ENCODE measurements at places on chromosomes 3 and 15. TPM values are rescaled to one million over a fixed set of nuclear protein-coding genes. Genes with fewer than 3 reads are reported as not detected.
A peak's percentile ranks its signal among the peaks of the same experiment; 100 is the strongest.

DNA sequence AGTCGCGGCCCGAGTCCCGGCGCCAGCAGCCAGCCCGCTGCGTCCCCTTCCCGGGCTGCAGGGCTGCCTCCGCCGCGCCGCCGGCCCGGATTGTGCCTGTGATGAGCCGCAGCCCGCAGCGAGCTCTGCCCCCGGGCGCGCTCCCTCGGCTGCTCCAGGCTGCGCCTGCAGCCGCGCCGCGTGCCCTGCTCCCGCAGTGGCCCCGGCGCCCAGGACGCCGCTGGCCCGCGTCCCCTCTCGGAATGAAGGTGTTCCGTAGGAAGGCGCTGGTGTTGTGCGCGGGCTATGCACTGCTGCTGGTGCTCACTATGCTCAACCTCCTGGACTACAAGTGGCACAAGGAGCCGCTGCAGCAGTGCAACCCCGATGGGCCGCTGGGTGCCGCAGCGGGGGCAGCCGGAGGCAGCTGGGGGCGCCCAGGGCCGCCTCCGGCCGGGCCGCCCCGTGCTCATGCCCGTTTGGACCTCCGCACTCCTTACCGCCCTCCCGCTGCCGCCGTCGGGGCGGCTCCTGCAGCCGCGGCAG is 1.2 kb downstream of the CHST2 start:
- peak; percentile 65 for DNase-seq
- no peak overlapping the region for H3K27ac ChIP-seq
- peaks cover 30% of the 10 kb centered on the region for H3K4me1 ChIP-seq
- H3K36me3 ChIP-seq = no peaks in the 10 kb centered on the region
- H3K4me3 ChIP-seq = no peak overlapping the region

- H3K4me1 ChIP-seq = no peaks in the 10 kb centered on the region
These were observed 412.5 kb downstream of the SOX2 start for GRCh38 chr3:182124187-182124586.

DNA sequence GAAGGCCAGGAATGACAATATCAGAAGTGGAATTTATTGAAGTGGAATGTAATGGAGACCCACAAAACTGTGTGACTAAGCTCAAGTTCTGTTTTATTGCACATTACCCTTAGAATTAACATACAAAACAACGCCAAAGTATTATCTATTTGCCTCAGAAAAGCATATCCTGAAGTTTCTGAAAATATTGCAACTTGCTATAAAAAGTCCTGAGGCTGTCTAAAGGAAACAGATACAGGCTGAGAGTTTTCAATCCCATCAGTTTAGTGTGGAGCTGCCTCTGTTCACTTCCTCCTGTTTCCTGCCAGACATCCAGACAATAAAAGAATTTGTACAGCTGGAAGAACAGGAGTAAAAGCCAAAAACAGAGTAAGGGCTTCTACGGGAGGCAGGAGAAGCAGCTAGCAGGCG is 108.8 kb downstream of the FBN1 start:
- H3K4me1 ChIP-seq = no peaks in the 10 kb centered on the region
- DNase-seq = no peak
- H3K27me3 ChIP-seq = no peaks in the 10 kb centered on the region
- no peak overlapping the region for H3K27ac ChIP-seq
- no peaks in the 10 kb centered on the region for H3K36me3 ChIP-seq

- no peaks in the 10 kb centered on the region for H3K36me3 ChIP-seq
- H3K27ac ChIP-seq = no peak overlapping the region
- no peak overlapping the region for H3K4me3 ChIP-seq
- no peak for DNase-seq
- no peaks in the 10 kb centered on the region for H3K4me1 ChIP-seq
- H3K27me3 ChIP-seq = no peaks in the 10 kb centered on the region
These were observed 57.2 kb upstream of the UTS2B start for GRCh38 chr3:191387441-191388077.

GRCh38 chr3:10485380-10485779 is 20.0 kb downstream of the ATP2B2 start:
- H3K4me3 ChIP-seq = no peak overlapping the region
- no peaks in the 10 kb centered on the region for H3K4me1 ChIP-seq
- no peak overlapping the region for H3K27ac ChIP-seq

DNA sequence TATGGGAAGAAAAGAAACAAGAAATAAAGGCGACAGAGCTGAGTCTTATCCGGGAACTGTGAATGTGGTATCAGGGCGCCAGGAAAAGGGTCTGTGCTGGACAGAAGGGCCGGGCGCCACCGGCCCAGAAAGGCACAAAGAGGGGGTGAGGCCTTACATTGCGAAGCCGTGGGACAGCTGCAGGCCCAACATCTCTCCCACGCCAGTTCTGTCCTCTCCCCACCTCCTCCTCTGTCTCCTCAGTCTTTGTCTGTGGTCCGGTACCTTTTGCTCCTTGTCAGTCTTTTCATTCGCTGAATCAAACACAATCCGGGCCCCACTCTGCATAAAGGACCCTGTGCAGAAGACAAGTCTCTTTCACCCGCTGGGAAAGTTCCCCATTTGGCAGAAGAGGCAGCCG is 81.8 kb downstream of the LRIG1 start:
- no peak overlapping the region for H3K4me3 ChIP-seq
- H3K27me3 ChIP-seq = no peaks in the 10 kb centered on the region
- no peaks in the 10 kb centered on the region for H3K4me1 ChIP-seq
- no peak for DNase-seq
- H3K36me3 ChIP-seq = peaks cover 51% of the 10 kb centered on the region
- peak overlapping the region; percentile 38 for H3K27ac ChIP-seq

DNA sequence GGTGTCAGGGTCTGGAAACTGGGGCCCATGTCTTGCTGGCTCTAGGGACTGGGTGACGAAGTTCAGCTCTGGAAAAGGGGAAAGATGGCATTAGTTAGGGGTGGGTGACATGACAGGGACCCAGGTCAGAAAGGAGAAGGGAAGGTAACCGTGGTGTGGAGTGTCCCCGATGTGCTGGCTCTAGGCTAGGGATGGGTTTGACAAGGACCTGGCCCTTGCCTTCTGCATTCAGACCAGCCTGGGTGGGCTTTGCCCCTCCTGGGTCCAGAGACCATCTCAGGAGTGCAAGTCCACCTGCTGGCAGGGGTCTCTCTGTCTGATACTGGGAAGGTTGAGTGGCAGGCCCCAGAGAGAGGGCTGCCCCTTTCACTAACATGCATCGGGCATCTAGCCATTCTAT is 28.7 kb upstream of the ATP2B2 start:
- no peaks in the 10 kb centered on the region for H3K4me1 ChIP-seq
- no peak overlapping the region for H3K4me3 ChIP-seq
- H3K27me3 ChIP-seq = peaks cover 3% of the 10 kb centered on the region

DNA sequence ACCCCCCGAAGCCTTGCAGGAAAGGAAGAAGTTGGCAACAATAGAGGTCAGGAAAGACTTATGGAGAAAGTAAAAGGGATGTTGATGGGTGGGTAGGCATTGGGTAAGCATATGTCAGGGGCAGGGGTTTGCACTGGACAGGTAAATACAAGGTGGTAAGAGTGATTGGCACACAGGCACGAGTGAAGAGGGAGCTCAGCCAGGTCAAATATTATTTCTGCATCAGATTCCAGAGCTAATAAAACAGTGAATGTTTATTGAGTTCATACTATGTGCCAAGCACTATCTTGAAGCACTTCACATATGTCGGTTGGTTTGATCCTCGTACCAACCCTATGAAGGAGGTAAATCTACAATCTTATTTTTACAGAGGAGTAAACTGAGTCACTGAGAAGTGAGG is 6.6 kb downstream of the CLSTN2 start:
- H3K4me1 ChIP-seq = no peaks in the 10 kb centered on the region
- no peak for DNase-seq
- H3K27ac ChIP-seq = no peak overlapping the region

Gene ISLR
- total RNA-seq = not detected

GRCh38 chr3:66224220-66224619 is 3.4 kb downstream of the SLC25A26 start:
- no peak overlapping the region for H3K4me3 ChIP-seq
- H3K4me1 ChIP-seq = no peaks in the 10 kb centered on the region
- no peaks in the 10 kb centered on the region for H3K27me3 ChIP-seq
- H3K36me3 ChIP-seq = peaks cover 14% of the 10 kb centered on the region
- no peak overlapping the region for H3K27ac ChIP-seq

DNA sequence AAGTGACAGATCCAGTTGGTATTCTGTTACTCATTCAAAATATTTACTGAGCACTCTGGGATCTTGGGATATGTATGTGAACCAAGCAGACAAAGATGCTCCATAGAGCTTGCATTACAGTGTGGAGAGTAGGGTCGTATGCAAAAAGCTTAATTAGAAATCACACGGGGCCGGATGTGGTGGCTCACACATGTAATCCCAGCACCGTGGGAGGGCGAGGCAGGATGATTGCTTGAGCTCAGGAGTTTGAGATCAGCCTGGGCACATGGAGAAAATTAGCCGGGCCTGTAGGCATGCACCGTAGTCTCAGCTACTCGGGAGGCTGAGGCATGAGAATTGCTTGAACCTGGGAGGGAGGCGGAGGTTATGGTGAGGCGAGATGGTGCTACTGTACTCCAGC is 68.7 kb upstream of the MB21D2 start:
- H3K36me3 ChIP-seq = no peaks in the 10 kb centered on the region
- DNase-seq = no peak
- no peaks in the 10 kb centered on the region for H3K4me1 ChIP-seq
- H3K27ac ChIP-seq = no peak overlapping the region
- no peaks in the 10 kb centered on the region for H3K27me3 ChIP-seq
- no peak overlapping the region for H3K4me3 ChIP-seq

DNA sequence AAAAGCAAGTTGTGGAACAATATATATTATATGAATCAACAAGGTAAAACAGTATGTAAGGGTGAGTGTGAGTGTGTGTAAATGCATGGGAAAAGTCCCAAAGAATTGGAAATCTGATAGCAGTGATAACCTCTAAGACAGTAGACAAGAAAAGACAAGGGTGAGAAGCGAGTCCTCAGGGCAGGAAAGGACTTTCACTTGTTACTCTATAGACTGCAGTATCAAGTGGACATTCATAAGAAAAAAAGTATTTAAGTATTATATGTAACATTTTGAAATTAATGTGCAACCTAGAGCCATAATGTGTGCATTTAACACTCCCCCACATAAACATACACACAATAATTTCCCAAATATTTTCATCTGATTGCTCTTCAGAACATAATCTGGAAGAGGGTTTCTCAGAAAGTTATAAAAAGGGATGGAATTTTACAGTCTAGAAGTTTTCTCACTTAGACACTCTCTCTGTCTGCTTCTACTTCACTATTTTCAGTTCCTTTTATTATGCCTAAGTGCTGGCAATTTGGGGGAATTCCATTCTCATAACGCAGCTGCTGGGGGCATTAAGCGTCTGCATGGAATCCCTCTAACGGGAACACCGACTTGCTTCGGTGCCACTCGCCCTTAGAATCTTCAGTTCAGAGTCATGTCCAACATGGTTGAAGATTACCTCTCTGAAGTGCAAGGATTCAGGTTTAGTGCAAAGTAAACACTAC is 50.0 kb upstream of the CDIN1 start:
- no peak overlapping the region for H3K27ac ChIP-seq
- H3K27me3 ChIP-seq = peaks cover 3% of the 10 kb centered on the region
- no peak overlapping the region for H3K4me3 ChIP-seq
- DNase-seq = no peak

DNA sequence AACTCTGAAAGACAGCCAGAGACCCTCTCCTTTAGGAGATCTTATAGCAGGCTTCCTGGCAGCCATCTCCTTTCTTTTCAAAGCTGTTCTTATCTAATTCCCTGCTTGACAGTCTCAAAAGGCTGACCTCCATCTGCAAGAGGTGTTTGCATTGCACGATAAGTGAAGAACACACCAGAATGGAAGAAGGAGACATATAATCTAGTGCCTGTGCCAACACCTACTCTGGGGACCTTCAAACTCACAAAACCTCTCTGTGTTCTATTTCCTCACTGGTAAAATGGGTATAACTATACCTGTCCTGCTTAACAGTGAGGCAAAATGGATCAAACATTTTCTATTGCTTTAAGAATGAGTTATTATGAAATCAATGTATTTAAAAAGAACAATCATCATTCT is 65.0 kb downstream of the WDR72 start:
- no peak for DNase-seq
- H3K27ac ChIP-seq = no peak overlapping the region
- no peaks in the 10 kb centered on the region for H3K36me3 ChIP-seq
- no peaks in the 10 kb centered on the region for H3K27me3 ChIP-seq
- H3K4me3 ChIP-seq = no peak overlapping the region

DNA sequence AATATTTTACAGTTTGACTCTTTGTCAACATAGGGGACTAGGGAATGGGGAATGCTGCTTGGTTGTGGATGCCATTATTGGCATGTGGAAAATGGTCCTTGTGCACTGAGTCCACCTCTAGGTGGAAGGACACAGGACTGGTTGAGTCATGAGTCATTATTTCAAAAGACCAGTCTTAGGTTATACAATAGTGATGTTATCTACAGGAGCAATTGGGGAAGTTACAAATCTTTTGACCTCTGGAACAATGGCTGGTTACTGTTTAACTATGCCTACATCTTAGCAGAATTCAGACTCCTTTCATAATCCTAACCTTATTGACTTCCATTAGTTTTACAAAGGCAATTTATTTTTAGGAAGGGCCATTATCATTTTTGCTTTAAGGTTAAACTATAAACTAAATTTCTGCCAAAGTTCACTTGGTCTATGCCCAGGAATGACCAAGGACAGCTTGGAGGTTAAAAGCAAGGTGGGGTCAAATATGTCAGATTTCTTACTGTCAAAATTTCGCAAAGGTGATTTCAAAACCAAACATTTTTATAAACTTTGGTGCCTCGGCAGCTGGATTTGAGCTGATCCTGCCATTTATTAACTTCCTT is 11.8 kb upstream of the CCR8 start:
- H3K36me3 ChIP-seq = no peaks in the 10 kb centered on the region
- no peak overlapping the region for H3K4me3 ChIP-seq
- H3K27ac ChIP-seq = no peak overlapping the region
- H3K27me3 ChIP-seq = no peaks in the 10 kb centered on the region
- no peak for DNase-seq

DNA sequence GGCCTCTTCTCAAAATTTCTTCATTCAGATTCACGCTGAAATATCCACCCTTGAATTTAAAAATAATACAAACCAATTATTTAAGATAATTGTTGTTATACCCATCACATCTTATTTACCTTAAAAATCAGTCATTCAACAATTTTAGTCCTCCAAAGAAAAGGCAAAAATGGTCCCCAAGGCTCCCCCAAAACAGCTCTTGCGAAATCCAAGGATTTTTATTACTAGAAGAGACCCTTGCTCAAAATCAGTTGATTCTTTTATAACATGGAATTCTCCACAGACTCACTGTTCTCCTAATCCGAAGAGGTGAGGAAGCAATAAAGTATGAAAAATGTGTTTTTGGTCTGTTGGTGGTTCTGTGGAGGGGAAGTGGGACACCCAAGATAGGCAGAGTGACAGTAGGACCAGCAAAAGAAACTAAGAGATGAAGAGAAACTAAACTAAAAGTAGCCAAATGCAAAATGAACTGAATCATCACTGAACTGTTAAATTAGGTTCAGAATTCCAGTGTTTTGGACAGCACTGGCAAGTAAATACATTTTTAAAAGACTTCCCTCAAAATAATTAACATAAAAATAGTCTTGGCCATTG is 19.1 kb upstream of the PLCH1 start:
- no peaks in the 10 kb centered on the region for H3K4me1 ChIP-seq
- peaks cover 3% of the 10 kb centered on the region for H3K36me3 ChIP-seq
- no peak for DNase-seq
- H3K27me3 ChIP-seq = no peaks in the 10 kb centered on the region
- no peak overlapping the region for H3K4me3 ChIP-seq
- no peak overlapping the region for H3K27ac ChIP-seq

All from CD4-positive, CD25-positive, alpha-beta regulatory T cell (primary cell).